ENCODE measurements at places on chromosomes 6 and 20.
A peak's percentile ranks its signal among the peaks of the same experiment; 100 is the strongest.

DNA sequence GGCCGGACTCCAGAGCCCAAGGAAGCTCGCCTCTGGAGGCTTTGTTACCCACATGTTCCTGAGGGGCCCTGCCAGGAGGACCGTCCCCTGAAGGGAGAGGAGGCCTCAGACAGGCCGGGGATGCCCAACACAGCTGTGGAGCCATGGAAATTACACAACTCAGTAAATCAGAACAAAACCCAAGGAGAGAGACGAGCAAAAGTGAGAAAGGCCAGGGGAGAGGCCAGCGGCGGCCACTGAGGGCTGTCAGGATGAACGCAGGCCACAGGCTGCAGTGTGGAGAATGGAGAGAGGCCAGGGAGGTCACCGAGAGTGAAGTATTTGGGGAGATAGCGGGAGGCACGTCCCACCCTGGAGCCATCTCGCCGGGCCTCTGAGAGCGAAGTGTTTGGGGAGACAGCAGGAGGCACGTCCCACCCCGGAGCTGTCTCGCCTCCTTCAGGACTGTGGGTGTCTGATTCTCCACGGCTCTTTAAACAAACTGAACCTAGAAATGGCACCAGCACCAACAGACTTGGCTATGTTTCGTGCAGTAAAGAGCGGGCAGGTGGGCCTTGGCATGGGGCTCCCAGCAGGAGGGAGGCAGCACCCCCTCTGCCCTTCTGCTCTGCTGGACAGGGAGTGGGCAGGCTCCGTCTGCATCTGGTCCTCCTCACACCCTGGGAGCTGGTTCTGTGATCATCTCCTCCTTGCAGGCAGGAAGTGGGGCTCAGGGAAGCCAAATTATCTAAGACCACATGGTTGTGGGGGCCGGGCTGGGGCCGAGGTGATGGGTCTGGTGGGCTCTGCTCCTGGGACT lies 91.0 kb downstream of the YTHDF1 start:
- no peak for DNase-seq

- DNase-seq, result no peak
These were observed 268.0 kb downstream of the LRFN2 start for GRCh38 chr6:40319124-40319523.

DNA sequence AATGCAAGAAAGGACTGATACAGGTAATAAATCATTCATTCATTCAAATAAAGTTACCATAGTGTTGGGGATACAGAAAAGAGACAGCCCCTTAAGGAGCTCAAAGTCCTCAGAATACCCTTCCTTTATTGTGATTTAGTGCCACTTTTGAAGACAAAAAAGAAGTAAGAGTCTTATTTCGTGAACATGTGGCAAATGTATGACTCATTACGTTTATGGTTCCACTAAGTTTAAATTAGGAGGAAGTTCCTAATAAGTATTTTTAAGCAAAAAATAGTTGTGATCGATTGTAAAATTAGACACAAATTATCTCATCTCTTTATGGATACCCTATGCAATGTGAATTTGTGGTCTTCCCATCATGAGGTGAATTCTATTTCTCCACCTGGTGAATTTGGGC lies 38.5 kb upstream of the GCLC start:
- DNase-seq, result no peak

DNA sequence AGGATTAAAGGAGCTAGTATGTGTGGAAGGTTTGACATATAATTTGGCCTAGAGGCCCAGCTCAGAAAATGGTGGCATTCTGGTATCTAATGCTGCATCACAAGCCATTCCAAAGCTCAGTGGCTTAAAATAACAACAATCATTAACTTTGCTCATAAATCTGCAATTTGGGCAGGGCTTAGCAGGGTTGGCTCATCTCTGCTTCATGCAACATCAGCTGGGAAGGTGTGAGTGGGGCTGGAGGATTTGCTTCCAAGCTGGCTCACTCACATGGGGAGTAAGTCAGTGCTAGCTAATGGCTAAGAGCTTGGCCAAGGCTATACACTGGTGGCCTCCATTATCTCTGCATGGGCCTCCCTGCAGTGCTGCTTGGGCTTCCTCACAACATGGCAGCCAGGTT lies 48.0 kb upstream of the STK35 start:
- no peak for DNase-seq

DNA sequence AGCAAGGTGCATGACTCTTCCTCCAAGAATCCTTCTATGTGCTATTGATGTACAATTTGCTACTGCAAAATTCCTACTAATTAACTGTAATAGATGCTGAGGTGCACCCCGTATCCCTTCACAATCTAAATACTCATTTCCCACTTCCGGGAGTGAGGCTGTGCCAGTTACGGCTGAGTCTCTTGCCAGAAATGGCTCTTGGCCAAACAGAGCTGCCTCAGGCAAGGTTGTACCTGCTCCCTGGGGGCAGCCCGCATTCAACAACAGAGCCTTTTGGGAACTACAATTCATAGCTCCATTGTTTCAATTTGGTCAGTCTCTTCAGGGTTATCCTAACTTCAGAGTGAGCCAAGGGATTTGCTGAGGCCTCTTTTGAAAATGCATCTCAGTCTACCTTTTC lies 789.8 kb upstream of the MAP3K7 start:
- no peak for DNase-seq

DNA sequence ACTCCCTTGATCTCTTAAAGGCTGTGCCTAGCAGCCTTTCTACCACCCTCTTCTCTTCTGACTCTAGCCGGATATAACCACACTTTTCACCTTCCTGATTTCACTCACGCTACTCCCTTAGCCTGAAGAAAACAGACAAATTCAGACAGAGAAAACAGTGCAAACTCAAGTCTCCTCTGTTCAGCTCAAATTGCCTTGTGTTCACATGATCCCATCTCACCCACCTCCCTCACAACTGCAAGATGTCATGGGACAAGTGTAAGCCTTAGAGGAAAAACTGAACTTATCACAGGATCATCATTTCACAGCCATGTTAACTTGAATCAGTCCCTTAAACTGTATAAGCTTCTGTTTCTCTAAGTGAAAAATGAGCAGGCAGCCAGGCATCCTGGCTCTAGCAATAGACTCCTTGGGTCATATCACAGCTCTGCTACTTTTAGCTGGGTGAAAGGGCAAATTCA lies 66.5 kb upstream of the TENT5A start:
- DNase-seq, result no peak

GRCh38 chr6:103280417-103280816 lies 1579.3 kb downstream of the HACE1 start:
- DNase-seq, result no peak

DNA sequence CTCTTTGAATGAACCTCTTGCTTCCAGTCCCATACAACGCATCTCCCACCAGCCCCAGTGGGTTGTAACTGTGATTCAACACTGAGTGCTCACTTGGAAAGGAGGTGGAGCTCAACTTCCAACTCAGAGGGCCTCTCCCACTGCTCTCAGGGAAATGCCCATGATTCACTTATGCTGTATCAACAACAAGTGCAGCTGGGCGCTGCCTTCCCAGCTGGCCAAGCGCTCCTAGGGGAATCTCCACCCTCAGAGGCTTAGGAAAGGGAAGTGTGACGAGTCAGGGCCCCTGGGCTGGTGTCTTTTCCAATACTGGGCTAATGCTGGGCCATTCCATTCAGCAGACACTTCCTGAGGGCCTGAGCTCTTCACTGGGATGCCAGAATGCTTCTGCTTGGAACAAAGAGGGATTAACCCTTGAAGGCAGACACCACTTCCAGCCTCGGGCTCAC lies 8.1 kb upstream of the OCSTAMP start:
- no peak for DNase-seq

- no peak for DNase-seq
These were observed 298.2 kb upstream of the MARCKS start for GRCh38 chr6:113558966-113559365.

GRCh38 chr6:6811128-6812009 lies 222.8 kb downstream of the LY86 start:
- peak; percentile 36 for DNase-seq

- no peak for DNase-seq
These were observed 105.9 kb downstream of the PRDM13 start for GRCh38 chr6:99712519-99712918.

- no peak for DNase-seq
These were observed 39.7 kb upstream of the CARMIL1 start for GRCh38 chr6:25239498-25239897.

DNA sequence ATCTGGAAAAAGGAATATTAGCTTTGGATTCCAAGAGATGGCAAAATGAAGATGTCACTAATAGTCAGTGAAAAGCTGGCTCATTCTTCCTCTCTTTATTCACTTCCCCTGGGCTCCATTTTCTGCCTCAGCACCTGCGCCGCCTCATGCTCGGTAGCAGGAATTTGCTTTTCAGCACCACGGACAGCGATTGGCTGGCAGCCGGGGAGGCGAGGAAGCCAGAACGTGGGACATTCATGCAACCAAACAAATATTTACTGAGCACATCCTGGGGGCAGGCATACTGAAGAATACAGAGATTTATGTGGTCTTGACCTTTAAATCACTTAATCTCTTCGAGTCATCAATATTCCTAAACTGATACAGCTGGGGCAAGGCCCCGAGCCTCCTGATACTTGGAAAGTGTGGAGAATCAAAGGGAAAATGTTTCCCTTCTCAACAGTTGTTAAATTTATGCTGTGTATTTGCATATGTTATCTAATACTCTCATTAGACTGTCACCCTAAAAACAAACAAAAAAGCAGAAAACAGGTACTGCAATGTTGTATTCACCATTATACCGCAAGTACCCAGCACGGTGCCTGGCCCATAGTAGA lies 12.1 kb upstream of the PDYN start:
- DNase-seq, result peak; percentile 63

- no peak for DNase-seq
These were observed 220.4 kb downstream of the TAF4 start for GRCh38 chr20:61845233-61845671.

- no peak for DNase-seq
These were observed 2.6 kb downstream of the SAMD5 start for GRCh38 chr6:147510929-147511590.

- DNase-seq, result no peak
These were observed 222.2 kb downstream of the LY86 start for GRCh38 chr6:6810727-6811126.

DNA sequence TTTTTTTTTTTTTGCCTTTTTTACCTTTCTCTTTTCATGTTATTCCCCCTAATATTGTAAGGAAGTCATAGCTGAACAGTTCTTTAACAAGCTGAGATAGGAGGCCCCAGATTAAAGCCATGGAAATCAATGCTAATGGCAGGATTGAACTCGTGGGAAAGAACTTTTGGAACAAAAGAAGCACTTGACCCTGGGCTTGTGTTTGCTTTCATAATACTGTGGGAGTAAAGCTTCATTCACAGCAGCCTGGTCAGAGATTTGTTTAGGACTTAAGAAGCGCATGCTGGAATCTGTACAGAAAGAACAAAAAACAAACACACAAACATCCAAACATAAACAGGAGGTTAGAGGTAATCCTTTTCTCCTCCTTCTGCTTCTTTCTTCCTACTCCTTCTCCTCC lies 5.1 kb downstream of the HEY2 start:
- DNase-seq, result no peak

- no peak for DNase-seq
These were observed 308.1 kb upstream of the EPHA7 start for GRCh38 chr6:93727447-93727846.

- no peak for DNase-seq
These were observed 185.8 kb downstream of the TTLL2 start for GRCh38 chr6:167510648-167511047.

DNA sequence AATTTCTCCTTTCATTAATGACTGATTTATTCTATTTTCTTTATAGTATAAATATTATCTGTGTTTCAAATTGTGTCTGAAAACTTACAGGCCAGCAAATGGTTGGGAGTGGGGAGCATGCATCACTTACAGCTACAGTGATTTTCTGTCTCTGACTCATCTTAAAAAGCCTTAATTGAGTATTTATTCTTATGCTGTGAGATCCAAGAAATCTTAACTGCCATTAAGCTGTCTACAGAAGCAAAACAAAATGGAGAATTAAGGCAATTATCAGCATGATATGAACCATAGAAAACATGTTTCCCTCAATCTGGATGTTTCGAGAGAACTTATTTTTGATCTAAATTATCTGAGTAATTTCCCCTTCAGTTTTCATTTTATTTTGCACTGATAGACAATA lies 831.2 kb downstream of the KIF16B start:
- DNase-seq, result no peak

GRCh38 chr20:25066386-25066785 lies 8.4 kb upstream of the ACSS1 start:
- DNase-seq, result no peak
